NAMALWA (cell line): ENCODE measurements at places on chromosomes 11 and 22.

DNA sequence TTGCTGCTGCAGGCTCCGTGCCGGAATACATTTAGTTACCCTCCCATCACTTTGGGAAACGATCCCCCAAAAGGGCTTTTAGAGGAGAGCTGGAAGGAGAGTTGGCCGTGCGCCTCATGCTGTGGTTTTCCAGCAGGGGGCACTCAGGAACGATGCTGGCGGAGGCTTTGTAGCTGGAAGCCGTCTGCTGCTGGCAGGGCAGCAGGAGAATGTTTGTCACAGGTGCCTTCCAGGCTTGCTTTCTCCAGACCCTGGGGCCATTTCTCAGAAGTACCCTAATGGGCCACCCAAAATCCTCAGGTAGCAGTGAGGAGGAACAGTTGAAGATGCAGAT, 30.0 kb upstream of the CABP7 start:
- DNase-seq: peak; percentile 25

DNA sequence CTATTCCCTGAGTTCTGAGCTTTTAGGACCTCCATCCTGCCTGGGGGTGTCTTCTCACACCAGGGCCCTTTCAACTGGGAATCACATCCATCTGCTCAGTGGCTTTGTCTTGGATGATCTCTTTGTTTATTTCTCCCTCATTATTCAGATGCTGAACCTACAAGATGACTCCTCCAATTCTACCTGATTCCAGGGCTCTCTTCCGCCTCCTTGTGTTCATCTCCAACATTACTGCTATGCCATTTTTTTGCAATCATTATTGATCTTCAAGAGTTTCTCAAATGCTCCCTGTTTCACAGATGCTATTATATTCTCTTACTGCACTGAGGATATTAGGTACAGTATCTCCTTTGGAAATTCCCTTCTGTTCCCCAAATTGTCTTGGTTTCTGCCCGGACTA, 307.7 kb downstream of the SHANK2 start:
- no peak for DNase-seq

- DNase-seq: no peak
Measured at GRCh38 chr11:8268530-8269400, 5.1 kb upstream of the LMO1 start.

GRCh38 chr11:120516461-120517389, 5.2 kb downstream of the GRIK4 start:
- no peak for DNase-seq

GRCh38 chr11:33753304-33753967, 17.2 kb upstream of the CD59 start:
- no peak for DNase-seq

DNA sequence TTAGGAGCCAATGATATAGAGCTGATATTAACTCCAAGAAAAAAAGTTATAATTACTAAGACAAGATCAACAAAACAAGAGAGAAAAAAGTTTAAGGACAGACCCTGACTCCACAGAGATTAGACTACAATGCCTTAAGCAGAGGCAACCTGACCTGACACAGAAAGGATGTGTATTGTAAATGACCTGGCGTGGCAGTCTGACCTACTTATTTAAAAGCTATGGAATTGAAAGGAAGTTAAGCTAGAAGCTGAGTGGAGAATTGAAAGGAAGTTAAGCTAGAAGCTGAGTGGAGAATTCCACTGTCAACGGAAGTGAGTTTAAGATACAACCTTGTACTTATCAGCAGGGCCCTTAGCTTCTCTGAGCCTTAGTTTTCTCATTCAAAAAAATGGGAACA, 885.4 kb downstream of the OPCML start:
- no peak for DNase-seq

GRCh38 chr22:37184816-37185541, 3.1 kb downstream of the C1QTNF6 start:
- no peak for DNase-seq

DNA sequence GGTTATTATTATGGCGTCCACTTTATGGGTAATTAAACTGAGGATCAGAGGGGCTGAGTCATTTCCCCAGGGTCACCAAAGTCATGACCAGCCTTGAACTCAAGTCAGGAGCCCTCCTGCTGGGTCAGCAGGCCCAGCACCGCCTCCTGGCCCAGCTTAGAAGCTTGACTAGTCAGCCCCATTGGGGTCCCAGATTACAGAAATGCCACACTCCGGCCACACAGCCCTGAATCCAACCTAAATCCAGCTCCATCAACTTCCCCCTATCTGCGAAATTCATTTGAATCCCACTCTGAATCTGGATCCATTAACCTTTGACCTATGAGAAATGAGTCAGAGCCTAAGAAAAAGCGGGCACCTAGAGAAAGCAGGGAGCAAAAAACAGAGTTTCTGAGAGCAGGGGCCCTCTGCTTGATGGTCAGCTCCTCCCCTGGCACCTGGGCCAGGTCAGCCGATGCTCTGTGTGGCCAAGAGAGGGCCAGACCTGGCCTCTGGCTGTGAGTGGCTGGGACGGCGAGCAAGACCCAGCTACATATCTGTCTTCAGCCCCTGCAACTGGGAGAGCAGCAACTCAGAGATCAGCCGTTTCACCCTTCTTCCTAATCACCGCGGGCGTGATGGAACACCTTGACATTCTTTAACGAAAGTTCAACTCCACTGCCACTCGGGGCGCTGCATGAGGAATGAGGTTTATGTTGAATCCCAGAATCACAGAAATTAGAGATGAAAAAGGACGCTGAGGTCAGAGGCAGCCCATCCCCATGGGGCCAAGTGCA, 196.1 kb downstream of the TRIM29 start:
- DNase-seq: no peak

GRCh38 chr22:37616201-37617083, 7.8 kb downstream of the GGA1 start:
- DNase-seq: peak; percentile 51

- DNase-seq: no peak
Measured at GRCh38 chr11:24645563-24645962, 148.7 kb downstream of the LUZP2 start.

DNA sequence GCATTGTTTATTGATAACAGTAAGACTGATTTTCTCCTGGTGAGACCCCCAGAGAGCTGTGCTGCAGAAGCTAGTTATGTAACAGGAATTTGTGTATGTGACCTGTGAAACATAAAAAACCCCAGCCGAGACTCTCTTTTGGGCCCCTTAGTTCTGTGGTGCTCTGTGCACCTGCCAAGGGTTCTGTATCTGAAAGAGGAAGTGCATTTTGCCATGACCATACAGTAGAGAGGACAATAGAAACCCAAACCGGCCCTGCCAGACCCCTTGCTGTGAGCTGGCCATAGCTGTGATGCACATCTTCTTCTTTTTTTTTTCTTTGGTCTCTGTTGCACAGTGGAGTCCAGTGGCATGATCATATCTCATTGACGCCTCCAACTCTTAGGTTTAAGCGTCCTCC, 31.4 kb upstream of the APOL5 start:
- peak; percentile 41 for DNase-seq

- DNase-seq: no peak
Measured at GRCh38 chr11:96075532-96075959, 151.6 kb upstream of the MTMR2 start.

GRCh38 chr11:93100211-93100610, 97.6 kb downstream of the SLC36A4 start:
- no peak for DNase-seq

DNA sequence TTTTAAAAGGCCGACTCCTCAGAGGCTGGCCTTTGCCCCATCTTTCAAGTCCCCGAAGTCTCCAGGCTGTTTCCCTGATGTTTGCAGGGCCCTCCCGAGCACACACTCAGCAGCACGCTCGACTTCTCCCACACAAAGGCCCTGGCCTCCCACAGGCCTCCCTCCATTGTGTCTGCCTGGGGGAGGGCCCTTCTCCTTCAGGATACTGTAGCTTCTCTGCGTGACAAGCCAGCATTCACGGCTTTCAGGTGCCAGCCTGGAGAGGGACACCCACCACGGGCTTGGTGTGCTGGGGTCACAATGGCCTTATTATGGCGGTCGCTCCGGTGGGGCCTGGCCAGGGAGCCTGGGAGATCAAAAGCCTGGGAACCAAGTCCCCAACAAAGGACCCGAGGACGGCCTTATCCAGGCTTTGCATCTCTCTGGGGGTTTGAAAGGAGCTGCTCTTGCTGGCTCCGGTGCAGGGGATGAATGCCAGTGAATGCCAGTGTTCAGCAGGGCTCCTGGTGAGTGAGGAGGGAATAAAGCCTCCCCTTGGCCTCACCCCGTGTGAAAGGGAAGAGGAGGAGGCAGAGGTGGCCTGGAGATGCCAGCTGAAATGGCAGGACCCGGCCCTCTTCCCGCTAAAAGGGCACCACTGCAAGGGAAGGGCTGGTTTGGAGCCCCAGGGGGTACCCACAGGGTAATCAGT, 55.0 kb downstream of the TRAF6 start:
- DNase-seq: no peak

GRCh38 chr11:63920939-63921417, 4.0 kb upstream of the RCOR2 start:
- DNase-seq: peak; percentile 50

GRCh38 chr11:69894648-69895047, 75.4 kb upstream of the FGF3 start:
- no peak for DNase-seq

DNA sequence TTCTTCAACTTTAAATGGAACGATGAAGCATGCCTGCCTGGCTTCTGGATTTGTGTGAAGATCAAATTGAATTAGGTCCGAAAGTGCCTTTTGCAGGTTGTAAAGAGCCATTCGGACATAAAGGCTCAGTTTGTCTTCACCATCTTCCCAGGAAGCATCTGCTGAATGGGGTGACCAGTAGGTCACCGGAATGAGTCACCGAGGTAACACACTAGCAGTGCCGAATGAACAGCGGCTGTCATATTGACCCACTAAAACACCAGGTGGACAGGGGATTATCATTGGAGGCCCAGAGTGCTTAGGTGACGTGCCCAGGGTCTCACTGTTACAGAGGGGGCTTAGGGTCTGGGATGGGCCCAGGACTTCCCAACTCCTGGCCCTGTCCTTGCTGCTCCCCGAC, 43.1 kb upstream of the MYH9 start:
- DNase-seq: no peak

DNA sequence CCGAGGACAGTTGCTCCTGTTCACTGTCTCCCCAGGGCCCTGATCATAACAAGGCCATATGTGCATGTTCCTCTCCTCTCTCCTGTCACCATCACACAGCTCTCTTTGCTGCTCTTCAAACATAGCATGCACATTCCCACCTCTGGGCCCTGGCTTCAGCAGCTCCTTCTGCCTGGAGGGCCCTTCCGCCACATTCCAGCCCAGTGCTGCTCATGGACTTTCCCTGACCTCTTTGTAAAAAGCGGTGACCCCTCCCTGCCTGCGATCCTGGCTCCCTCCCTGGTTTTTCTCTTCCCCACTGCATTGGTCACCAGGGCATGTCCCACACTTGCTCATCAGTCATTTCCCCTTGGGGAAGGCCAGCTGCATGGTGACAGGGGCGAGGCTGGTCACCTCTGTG, 98.2 kb downstream of the MYO18B start:
- no peak for DNase-seq

DNA sequence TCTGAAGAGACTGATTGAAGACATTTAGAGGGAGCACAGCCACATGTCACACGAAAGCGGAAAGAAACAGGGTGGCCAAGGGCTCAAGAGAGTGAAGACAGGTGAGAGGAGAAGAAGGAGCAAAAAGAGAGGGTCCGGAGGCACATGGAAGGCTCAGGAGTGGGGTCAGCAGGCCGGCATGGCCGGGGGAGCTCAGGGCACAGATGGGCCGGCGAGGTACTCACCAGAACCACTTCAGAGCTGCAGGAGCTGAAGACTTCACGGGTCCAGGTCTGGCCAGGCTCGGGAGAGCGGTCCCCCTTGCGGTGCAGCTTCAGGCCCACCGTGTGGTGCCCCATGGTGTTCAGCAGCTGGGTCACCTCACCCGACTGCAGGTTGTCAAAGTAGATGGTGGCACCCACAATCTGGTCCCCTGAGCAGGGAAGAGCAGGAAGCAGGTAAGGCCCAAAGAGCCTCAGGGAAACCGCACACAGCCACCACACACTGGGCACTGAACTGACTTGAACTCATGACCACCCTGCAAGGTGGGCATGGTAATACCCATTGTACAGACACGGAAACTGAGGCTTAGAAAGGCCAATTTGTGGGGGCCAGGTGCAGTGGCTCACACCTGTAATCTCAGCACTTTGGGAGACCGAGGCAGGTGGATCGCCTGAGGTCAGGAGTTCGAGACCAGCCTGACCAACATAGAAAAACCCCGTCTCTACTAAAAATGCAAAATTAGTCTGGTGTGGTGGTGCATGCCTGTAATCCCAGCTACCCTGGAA, 11.6 kb downstream of the AHNAK start:
- no peak for DNase-seq

GRCh38 chr22:26777156-26777801, 119.9 kb downstream of the MIAT start:
- DNase-seq: no peak

DNA sequence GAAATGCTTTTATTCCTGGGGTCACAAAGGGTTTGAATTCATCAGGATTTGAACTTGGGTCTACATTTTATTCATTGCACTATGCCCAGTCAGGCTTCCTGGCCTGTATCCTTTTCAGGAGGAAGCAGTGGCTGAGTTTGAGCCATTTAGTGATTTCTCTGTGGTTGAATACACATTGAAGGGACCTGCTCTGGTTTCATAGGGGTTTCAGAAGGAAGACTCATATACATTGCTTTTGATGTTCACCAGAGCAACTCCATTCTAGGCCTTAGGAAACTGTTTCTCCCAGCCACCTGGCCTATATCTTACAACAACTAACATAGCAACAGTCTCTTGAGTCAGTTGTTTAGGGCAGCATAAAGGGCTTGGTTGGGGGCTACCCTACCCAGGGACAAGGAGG, 165.7 kb downstream of the INSC start:
- DNase-seq: no peak

DNA sequence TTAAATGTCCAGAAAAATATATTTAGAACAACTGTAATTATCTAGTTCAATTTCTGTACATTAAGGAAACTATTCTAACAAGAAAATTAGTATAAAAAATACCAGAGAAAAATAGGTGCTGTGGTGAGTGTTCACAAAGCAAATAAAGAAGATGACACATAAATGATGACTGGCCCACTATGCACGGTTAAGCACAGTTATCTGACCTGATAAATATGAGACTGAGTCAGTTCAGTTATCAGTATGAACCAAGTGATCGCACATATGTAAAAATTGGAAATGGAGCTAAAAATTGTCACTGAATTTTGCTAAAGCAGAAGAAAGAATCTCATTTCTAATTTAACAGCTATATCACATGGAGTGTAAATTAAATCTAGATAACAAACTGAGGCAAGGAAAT, 18.8 kb upstream of the MAML2 start:
- DNase-seq: no peak

DNA sequence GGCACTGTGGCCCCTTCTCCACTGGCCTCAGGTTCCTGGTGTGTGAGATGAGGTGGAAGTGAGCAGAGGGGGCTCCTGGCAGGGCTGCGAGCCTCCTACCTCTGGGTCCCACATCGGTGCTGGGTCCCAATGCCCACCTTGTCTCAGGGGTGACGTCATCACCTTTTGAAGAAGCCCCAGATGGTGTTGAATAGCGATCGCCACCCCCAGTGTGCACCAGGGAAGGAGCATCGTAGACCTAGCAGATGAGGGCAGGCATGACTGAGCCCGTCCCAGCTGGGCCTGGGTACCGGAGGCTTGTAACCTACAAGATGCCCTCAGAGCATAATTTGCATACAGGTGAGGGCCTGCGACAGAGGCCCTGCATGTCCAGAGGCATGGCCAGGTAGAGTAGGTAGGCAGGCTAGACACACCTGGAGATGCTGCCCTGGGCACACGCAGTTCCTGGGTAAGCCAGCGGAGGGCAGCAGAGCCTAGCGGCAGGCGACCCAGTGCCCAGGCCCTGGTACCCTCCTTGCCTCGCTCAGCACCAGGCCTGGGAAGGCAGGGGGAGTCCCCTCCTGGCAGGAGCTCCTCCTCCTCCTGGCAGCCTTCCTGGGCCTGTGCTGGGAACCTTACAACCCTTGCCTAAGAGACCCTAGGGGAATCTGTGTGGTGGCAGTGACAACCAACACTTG, 52.5 kb downstream of the TPCN2 start:
- peak; percentile 67 for DNase-seq
